Suppressor macrophage treated with lipopolysaccharide for 4 hours (primary cell): ENCODE measurements at places on chromosomes 7 and 10.

- DNase-seq = no peak
Measured at GRCh38 chr7:143391462-143392404, 10.6 kb downstream of the ZYX start.

- no peak for DNase-seq
Measured at GRCh38 chr7:151699147-151699927, 177.6 kb downstream of the PRKAG2 start.

DNA sequence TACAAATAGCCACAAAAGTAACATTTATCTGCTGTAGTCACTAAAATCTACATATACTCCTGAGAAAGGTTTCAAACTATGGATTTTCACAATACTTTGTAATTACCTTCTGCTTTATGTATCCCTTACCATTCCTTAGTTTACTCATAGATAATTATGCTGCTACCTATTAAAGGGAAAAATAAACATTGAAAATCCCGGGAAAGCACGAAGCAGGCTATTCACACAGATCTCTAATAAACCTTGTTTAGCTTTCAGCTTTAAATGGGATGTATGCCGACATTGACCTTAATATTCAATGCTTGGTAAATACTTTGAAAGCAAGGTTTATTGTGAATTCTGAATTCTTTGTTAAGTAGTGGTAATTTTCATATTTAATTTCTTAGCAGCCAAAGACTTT lies 58.5 kb upstream of the SMIM30 start:
- DNase-seq = no peak

DNA sequence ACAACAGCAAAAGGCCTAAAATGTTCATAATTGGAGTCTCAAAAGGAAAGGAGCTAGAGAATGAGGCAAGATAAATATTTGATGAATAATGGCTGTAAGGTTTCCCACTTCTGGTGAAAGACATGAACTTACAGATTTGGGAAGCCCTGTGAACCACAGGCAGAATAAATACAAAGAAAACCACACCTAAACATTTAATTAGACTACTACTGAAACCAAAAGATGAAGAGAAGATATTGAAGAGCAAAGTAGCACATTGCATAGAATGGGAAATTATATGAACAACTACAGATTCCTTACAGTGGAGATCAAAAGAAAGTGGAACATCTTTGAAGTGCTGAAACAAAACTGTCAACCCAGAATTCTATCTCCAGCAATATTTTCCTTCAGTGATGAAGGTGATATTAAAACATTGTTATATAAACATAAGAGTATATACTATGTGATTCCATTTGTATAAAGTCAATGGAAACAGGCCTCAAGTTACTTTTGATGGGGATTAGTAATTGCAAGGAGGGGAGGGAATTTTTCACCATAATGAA lies 191.3 kb upstream of the KAT6B start:
- no peak for DNase-seq

- no peak for DNase-seq
Measured at GRCh38 chr7:103712991-103713778, 267.2 kb upstream of the SLC26A5 start.

GRCh38 chr7:112080978-112081377 lies 125.2 kb downstream of the DOCK4 start:
- peak; percentile 95 for DNase-seq

DNA sequence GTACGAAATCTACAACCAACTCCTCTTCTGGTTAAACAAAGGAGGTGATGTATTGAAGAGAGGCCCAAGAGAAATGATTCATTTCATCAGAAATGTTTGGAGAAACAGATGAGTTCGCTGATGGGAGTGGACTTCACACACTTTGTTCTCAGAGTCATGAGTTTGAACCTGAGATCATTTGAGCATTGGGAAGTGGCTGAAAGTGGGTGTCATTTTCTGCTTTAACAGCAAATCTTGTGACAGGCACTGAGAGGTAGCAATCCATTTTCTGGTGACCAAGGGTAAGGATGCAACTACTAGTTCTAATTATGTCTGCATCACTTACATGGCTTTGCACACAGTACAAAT lies 51.4 kb downstream of the RBM20 start:
- peak; percentile 55 for DNase-seq

DNA sequence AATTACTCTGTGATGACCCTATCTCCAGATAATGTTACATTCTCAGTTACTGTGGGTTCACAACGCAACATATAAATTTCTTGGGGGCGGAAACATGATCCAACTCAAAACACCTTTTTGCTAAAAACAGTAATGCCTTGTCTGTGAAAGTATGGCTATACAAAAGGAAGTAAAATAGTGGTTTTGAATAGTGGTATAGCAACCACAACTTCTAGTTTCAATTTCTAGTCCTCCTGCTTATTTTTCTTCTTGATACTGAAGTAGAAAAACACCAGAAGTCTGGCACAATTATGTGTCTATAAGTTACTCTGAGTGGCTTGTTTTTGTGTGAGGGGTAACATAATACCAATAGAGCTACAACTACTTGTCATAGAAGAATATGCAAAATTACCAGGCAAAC lies 21.5 kb upstream of the ZNF800 start:
- peak; percentile 43 for DNase-seq

GRCh38 chr7:36039243-36039642 lies 113.8 kb upstream of the EEPD1 start:
- DNase-seq = no peak

GRCh38 chr7:107125475-107125874 lies 43.3 kb upstream of the HBP1 start:
- no peak for DNase-seq

DNA sequence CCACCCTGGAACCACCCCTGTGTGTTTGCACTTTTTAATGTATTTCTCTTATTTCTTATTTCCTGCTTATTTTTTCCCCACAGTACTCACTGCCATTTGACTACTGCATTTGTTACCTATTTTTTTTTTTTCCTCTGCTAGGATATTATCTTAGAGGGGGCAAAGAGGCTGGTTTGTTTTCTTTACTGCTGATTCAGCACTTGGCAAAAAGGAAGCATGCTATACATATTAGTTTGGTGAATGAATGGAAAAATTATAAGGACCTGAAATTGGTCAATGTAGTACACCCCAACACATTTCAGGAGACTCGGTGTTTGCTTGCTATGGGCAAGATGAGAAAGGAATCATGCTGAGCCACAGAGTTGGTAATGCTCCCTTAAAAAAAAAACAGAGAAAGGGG lies 193.5 kb downstream of the SORCS3 start:
- no peak for DNase-seq

DNA sequence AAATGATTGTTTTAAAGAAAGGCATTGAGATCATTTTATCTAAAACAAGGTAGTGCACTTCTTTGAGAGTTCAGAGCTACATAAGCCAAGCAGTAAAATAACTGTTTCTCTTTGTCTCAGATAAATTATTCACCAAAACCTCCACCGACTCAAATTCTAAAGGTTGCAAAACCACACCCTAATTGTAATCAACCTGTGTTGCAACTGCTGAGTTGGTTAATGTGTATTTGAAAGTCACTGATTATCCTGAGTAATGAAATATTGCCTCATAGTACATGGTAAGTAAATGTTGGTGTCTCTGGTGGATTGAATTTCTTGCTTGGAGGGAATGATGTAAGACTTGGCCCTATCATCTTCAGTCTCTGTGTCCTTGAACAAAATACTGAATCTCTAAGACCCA lies 35.9 kb upstream of the CYP2C9 start:
- DNase-seq = no peak

GRCh38 chr10:80444646-80445319 lies 9.3 kb upstream of the TSPAN14 start:
- DNase-seq = peak; percentile 76

DNA sequence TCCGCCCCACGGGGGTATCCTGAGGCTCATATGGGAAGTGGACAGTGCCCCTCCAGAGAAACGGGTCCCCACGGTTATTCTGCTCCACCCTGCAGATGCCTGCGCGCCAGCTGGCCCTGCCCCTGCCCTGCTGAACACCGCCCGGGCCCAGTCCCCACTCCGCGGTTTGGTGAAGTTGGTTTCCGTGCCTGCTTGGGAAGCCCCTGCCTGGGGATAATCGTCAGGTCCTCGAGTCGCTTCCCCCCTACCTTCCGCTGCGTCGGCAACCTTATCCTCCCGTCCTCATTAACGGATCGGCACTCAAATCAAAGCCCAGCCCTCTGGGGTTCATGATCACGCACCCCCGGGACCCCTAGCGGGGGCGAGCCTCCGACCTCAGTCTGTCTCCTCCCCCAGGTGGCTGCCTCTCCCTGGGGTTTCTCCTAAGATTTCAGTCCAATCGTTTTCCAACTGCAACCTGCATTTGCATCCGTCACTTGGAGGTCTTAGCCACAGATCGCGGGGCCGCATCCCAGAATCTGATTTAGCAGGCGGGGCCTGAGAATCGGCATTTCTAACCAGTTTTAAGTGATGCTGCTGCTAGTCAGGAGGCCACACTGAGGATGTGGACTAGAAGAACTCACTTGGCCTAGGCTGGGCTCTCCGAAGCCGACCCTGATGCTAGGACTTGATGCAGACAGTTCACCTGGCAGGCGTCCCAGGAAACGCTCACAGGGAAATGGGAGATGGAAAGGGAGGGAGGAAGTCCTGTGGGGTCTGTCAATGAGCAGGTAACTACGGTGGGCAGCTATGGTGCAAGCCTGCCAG lies 27.6 kb downstream of the WDR86 start:
- no peak for DNase-seq

- DNase-seq = no peak
Measured at GRCh38 chr10:69948261-69948660, 104.4 kb upstream of the MACROH2A2 start.

DNA sequence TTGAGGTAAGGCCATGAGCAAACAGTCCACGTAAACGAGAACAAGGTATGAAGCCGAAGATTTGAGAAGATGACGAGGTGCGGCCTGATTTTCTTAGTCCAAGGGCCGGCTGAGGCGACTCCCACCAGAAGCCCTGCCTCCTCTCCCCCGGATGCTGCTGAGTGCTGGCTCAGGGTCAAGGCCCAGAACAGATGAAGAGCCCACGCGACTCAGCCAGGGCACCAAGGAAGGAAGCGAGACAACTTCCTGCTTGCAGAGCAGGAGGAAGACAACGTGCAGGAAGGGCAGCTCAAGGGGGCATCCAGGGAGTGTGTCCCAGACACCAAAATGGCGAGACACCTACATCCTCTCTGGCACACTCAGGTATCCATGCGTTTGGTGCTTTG lies 99.5 kb downstream of the CYTH3 start:
- no peak for DNase-seq

GRCh38 chr7:40329601-40330153 lies 194.9 kb downstream of the SUGCT start:
- DNase-seq = peak; percentile 61

DNA sequence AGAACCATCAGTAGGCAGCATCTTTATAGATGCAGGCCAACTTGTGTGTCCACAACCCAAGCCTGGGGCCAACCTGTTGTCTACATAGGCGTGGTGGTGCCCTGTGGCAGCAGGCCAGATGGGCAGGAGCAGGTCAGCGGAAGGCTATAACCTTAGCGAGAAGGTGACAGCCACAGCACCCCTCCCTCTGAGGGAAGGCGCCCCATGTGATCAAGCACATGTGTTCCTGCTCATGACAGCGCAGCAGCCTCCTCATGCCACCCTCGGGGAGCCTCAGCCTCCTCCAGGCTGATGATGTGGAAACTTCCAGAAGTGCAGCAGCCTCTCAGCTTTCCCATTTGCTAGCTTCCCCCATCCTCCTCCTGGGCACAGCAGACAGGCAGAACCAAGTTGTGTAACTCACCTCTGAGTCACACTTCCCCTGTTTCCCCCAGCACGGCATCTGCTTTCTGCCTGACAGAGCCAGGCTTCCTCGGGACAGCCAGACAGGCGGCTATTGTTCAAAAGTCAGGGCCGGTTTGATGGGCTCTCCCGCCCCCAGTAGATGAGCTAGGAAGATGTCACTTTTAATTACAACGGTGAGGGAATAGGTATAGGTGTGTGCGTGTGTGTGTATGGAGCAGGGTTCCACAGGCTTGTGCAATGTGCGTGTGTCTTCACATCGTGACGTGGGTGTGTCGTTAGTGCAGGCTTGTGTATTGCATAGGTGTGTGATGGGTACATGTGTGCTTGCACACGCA lies 312.0 kb upstream of the ZMIZ1 start:
- DNase-seq = peak; percentile 97

DNA sequence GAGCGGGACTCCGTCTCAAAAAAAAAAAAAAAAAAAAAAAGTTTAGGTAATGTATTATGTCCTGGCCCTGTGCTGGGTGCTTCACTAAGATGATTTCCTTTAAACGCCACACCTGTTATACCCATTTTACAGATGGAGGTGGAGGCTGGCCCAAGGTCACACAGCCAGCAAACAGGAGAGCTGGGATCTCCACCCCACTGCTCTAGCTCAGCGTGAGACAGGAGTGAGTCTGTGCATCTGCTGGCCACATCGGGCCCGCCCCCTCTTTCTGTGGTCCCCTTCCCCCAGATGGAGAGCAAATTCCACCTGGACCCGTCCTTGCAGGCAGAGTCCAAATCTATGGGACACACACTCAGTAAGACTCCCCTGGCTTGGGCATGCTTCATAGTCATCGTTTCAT lies 51.0 kb downstream of the LHPP start:
- DNase-seq = no peak

DNA sequence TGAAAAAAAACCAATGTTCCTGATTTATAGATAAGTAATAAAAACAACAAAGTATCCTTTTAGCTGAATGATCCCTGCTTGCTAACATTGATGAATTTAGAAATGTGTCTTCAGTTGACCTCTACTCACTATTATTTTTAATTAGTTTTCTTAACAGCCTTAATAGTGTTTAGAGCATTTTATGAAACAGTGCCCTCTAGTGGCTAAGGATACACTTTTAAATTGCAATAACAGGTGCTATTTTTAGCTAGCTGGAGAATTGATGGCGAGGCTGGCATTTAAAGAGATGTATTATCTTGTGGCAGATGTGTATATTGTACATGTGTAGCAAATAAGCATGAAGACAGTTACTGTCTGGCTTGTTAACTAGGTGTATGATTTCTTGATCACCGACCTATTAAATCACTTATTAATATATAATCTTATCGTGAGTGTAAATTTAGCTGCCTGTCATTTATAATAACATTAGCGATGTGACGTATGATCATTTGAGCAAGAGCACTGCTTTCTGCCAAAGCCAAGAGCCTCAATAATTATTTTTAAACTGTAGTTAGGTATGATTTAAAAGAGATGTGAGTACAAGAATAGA lies 451.9 kb downstream of the DPP6 start:
- DNase-seq = peak; percentile 59
